Mammary epithelial cell (primary cell): ENCODE measurements at places on chromosomes 4 and X. TPM values are rescaled to one million over a fixed set of nuclear protein-coding genes. Genes with fewer than 3 reads are reported as not detected.

- no peak for DNase-seq
Measured at GRCh38 chr4:5009796-5010195, 9.5 kb downstream of the CYTL1 start.

The RNF150 gene
- 5.0 TPM for total RNA-seq

GRCh38 chr4:52949336-52949735 is 87.2 kb downstream of the RASL11B start:
- DNase-seq = no peak

DNA sequence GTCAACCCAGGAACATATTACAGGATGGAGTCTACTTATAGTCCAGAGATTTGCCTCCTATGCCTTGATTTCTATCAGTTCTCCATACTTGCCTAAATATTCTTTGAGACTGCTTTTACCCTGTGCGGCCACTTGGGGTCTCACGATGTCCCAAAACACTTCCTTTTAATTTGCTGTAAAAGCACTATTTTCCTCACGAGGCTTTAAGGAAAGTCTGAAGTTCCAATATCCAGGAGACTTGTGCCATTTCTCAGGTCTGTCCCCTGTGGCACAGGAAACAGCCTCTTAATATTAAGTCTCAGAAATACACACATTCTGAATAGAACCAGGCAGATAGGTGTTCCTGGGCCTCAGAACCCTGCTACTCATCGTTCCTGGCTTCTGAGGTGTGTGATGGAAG is 142.9 kb downstream of the TMEM164 start:
- peak; percentile 7 for DNase-seq

- no peak for DNase-seq
Measured at GRCh38 chr4:142112451-142112850, 476.1 kb downstream of the IL15 start.

The TRIML2 gene
- 0.17 TPM for total RNA-seq

GRCh38 chrX:142998447-142999198 is 27.1 kb upstream of the SPANXN4 start:
- DNase-seq = no peak

GRCh38 chrX:3166670-3167455 is 125.6 kb downstream of the ARSF start:
- DNase-seq = no peak
